AG04449 (cell line): ENCODE measurements at places on chromosomes 7 and 10.

- DNase-seq, result no peak
Observed at GRCh38 chr7:102138676-102139075, 148.0 kb upstream of the SH2B2 start.

DNA sequence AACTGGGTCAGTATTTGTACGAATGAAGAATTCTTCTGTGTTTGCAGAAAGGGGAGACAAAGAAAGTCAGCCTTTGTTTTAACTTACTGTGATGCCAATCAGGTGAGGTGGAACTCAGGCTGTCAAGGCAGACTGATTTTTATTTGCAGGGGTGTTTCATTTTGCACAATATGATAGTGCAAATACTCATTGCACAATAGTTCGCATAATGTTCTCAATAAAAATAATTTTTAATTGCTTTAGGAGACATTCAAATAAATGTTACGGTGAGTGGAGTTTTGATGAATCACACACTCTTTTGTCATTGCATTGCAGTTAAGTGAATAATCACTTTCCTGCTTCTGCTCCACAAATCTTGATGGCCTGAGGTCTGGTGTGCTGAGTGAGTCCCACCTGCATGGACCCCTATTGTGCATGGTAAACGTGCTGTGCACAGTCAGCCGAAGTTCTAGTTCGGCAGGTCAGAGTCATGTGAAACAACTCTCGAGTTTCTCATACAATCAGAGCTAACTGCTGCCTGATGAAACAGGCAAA is 141.3 kb upstream of the FZD8 start:
- DNase-seq, result no peak

- no peak for DNase-seq
Observed at GRCh38 chr10:22420787-22421517, 75.7 kb downstream of the SPAG6 start.

- DNase-seq, result no peak
Observed at GRCh38 chr7:117111535-117111934, 158.2 kb downstream of the ST7 start.

- no peak for DNase-seq
Observed at GRCh38 chr7:29140873-29141468, 5.4 kb downstream of the CPVL start.

DNA sequence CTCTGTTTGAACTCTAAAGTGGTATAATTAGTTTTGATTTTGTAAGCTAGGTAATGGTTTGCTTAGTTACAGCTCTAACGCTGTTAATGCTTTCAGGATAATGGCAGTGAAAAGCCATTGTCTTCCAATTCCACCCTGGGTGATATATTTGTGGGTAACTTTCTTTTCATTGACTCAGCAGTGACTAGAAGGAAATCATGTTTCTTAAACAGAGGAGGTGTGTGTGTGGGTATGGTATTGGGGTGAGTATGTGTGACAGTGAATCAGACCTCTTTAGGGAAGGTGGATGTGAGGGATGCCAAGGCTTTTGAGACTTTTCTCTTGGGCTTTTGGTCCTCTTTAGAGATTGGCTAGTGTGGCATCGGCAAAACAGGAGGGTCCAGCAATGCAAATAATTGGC is 13.6 kb downstream of the ENTPD7 start:
- DNase-seq, result no peak

DNA sequence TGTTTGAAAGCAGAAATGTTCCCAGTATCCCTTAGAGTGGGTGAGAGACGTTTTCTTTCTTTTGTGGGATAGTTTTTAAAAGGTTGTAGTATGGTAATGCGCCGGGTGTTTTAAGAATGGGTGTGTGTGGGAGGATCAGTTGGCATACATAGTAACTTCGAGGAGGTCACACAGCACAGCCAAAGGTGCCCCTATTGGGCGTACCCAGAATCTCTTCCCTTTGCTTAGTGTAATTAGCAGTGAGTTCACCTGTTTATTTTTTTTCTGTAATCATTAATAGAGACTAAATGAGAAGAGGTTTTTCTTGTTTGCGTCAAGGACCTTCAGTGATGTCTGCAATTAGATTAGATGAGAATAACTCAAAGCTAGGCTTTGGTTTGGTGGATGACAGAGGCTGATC is 1.5 kb downstream of the PLEKHA8 start:
- DNase-seq, result no peak

DNA sequence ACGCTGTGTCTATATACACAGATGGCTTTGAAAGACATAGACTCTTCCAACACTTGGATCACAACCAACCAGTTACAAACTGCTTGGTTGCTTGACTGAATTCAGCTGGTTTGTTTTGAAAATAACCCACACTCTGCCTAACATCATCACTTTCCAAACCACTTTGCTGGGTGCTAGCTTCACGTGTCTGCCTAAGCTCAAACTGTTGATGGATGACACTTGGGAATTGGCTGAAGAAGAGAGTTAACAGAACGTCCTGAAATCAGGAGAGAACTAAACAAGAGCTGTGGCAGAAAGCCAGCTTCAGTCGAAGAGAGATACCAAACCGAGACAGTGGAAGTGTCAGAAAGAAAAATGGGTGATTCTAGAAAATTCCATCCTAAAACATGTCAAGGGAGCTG is 420.8 kb upstream of the AUTS2 start:
- no peak for DNase-seq

DNA sequence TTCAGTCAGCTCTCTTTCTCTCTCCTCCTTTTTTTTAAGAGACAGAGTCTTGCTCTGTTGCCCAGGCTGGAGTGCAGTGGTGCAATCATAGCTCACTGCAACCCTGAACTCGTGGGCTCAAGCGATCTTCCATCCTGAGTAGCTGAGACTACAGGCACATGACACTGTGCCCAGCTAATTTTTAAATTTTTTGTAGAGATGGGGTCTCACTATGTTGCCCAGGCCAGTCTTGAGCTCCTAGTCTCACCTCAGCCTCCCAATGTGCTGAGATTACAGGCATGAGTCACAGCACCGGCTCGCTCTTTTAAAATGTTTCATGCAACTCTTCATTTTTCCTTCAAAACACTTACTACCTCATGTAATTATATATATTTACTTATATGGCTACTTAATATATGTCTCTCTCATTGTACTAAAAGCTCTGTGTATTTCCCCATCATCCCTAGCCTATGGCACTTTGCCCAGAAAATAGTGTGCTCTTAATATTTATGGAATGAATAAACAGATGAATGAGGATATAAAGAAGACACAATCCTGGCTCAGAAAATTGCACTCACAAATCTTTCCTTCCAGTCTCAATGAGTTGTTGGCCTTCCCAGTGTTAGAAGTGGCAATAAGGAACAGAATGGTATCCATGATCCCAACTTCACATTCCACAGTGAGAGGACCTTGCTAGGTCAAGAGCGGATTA is 33.9 kb downstream of the EBLN1 start:
- no peak for DNase-seq
